NCI-H1436 (cell line): ENCODE measurements at places on chromosomes 16 and 17.
A peak's percentile ranks its signal among the peaks of the same experiment; 100 is the strongest.

DNA sequence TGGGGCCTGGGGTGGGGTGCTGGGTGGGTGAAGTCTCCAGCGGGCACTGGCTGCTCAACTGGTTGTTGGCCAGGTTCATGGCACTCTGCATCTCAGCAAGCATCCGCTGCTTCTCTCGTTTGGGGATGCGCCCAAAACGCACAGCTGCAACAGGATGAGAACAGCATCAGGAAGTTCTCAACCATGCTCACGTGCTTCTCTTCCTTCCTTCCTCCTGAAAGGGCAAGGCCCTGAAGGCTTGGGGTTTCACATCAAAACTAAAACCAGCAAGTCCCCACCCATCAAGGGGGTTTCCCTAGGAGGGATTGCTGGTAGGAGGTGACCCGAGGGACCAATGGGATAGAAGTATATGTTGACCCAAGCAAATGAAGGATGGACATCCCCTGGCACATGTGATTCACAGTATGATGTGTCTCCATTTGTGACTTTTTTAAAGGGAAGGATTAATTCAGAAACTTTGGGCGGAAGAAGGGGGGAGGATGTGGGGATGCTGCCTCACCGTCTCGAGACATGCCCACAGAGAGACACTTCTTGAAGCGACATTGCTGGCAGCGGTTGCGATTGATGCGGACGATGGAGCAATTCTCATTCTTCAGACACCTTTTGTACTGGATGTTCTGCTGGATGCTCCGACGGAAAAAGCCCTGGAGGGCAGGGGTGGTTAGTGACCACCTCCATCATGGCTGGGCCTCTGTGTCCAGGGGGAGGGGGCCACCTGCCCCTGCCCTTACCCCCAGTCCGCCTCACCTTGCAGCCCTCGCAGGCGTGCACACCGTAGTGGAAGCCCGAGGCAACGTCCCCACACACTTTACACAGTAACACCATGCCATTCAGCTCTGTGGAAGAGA is 4.2 kb downstream of the NR1D1 start:
- no peak for DNase-seq

GRCh38 chr16:3131755-3132377 is 3.0 kb upstream of the ZNF213 start:
- DNase-seq: no peak

- DNase-seq: no peak
Observed at GRCh38 chr16:47694543-47694942, 233.4 kb downstream of the PHKB start.

DNA sequence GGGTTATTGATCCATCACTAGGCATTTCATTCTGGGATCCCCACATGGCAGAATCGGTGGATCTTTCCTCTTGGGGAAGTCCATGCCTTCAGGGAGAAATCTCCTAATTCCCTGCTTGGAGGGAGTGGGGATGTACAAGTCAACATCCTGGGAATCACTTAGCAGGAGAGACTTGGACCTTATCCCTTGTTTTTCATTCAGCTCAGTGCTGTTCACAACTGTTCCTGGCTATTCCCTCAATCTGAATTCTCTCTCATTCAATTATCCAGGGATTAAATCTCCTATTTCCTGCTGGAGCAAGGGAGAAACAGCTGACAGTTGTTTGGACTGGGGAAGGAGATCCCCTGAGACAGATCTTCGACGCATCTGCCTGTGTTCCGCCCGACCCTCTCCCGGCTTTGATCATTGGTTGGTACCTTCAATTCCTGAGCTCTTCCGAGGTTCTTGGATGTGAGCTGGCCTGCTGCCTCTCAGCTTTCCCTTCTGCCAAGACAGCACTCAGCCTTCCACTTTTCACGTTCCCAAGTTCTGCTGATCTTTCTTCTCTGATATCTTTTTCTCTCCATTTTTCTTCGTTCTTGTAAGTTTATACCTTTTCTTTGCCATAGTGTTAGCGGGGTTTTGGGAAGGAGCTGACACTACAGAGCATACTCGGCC is 115.4 kb upstream of the GNAO1 start:
- no peak for DNase-seq

- DNase-seq: no peak
Observed at GRCh38 chr16:88382491-88383400, at the start of gene ZNF469. ZNF469 (plus strand) TSS chr16:88382959; CDS start chr16:88427471, 44,512 bp downstream.

- DNase-seq: peak; percentile 79
Observed at GRCh38 chr17:80036715-80037477, 454 bp downstream of the CCDC40 start.

GRCh38 chr17:74513987-74514631 is 17.2 kb downstream of the CD300LB start:
- DNase-seq: peak; percentile 28

GRCh38 chr17:64378890-64379354 is 11.7 kb downstream of the PECAM1 start:
- no peak for DNase-seq
